Activated T-helper 2 cell treated with anti-CD3 and anti-CD28 coated beads, Interferon-gamma antibody, Interleukin-2, Interleukin-4, amounts not matched to agents 10 μg/mL and 5 μg/mL and 100 μg/mL, durations not matched to agents 14 hours and 24 hours and 36 hours (primary cell): ENCODE measurements at places on chromosomes 1 and 21. TPM values are rescaled to one million over a fixed set of nuclear protein-coding genes. Genes with fewer than 3 reads are reported as not detected.

DNA sequence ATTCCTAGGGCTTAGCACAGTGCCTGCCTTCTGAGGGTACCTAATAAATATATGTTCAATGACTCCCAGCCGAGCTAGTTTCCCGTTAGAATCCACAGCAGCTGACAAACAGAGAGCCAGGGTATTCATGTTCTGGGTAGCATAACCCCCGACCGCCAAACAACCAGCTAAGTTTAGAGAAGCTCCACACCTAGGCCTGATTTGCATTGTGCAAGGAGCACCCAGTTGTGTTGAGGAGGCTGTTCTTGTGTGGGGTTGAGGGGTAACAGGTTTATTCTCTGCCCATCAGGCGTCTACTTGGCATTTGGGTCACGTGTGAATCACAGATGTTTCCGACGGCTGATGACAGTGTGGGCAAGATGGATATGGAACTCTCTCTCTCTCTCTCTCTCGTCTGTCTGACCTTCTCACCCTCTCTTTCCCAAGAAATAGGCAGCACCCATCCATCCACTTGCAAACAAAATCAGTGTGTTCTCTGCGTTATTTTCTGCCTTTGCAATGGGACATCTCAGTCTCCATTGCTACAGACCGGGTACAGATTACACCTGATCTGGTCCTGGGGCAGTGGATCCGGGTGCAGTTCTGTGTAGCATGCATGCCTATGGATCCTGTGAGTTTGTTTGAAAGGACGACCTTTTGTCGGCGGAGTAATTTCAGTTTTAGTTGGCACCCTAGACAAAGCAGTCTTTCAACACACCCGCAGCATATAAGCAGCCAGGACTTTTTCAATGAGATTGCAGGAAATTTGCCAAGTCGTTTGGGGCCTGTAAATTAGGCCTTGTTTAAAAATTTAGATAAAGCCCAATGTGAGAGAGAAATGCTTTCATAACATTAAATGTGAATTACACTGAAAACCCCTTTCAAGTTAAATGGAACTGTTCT, 29.4 kb downstream of the KAZN start:
- DNase-seq, result no peak

GRCh38 chr1:64769482-64769881, 24.6 kb downstream of the RAVER2 start:
- no peak for DNase-seq

DNA sequence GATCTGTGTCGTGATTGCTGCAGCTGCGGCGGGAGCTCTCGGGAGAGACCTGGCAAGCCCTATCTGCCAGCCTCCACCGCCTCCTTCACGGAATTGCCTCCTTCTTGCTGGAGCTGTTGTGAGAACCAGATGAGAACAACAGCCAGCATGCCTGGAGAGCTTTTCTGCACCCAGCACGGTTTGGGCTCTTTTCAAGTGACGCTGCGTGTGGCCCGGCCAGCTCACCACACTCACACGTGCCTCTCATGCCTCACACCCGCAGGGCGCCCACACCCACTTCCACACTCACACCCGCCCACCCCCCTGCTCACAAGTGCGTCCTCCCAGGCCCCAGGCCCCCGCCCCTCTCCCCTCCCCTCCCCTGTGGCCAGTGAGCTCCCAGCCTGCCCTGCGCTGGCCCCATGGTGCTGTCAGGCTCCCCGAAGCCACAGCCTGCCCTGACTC, 135.7 kb upstream of the RUNX3 start:
- no peak for DNase-seq

- DNase-seq, result no peak
Measured at GRCh38 chr1:209802117-209802779, 3.7 kb downstream of the IRF6 start.

- DNase-seq, result no peak
Measured at GRCh38 chr21:16587141-16587581, 857.4 kb downstream of the USP25 start.

- no peak for DNase-seq
Measured at GRCh38 chr1:152392909-152393308, 21.2 kb downstream of the CRNN start.

DNA sequence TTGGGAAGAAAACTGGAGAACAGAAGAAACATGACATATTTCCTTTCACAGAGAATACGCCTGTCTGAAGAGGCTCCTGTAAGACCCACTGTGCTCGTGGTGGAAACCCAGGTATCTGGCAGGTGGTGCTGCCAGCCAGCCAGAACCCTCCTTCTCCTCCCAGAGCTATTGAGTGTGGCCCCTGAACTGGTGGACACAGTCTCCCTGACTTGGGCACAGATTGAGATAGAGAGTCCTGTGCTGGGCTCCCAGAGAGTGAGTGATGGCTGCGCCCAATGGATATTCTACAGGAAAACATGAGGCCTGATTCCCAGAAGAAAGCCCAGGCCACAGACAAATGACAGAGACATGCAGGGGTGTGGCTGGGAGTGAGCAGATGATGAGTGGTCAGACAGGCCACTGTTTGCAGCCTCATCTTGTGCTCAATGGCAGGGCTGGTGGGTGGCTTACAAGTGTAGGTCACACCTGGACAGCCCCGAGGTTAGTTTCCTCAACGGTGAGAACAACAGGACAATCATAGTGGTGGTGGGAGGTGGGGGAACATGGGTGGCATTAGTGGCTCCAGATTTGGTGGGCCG, 127.9 kb downstream of the PTPRU start:
- DNase-seq, result no peak

- no peak for DNase-seq
Measured at GRCh38 chr1:71170925-71171324, 90.1 kb upstream of the ZRANB2 start.

DNA sequence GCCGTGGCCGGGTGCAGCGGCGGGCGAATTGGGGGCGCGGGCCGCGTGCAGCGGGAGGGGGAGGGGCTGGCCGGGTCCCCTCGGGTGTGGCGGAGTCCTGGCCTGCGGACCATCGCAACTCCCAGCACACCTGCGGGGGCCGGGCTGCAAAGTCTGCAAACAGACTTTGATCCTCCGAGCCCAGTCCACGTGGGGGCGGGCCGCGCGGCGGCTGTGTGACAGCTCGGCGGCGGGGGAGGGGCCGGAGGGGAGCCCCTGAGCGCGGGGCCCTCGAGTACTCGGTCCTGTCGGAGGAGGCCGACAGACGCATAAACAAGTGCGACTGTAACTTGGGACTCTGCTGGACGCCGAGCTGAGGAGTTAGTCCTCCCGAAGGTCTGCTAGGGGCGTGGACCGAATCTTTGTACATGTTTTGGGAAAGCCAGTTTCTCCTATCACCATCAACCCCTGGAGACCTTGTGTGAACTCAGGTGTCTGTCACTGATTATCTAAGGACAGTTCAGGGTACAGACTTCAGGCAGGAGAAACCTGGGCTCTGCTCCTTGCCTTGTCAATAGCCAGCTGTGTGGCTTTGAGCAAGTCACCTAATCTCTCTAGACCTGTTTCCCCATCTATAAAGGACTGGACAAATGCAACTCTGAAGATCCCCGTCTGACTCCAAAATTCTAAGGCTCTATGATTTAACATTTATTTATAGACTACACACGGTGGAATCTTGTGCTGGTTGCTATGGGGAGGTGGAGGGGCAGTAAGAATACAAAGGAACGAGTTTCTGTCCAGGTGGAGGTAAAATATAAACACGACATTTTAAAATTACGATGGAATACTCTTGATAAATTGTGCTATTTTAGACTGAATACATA, 710 bp upstream of the SLC30A1 start:
- no peak for DNase-seq

- no peak for DNase-seq
Measured at GRCh38 chr1:84164161-84164560, 20.1 kb downstream of the PRKACB start.

CHRNB2 gene
- total RNA-seq, result not detected in 2 replicates

LCE3D gene
- total RNA-seq, result not detected in 2 replicates

S100A8 gene
- total RNA-seq, result not detected in 2 replicates
